ENCODE measurements at places on chromosomes 16 and 17. TPM values are rescaled to one million over a fixed set of nuclear protein-coding genes. Genes with fewer than 3 reads are reported as not detected.
A peak's percentile ranks its signal among the peaks of the same experiment; 100 is the strongest.

DNA sequence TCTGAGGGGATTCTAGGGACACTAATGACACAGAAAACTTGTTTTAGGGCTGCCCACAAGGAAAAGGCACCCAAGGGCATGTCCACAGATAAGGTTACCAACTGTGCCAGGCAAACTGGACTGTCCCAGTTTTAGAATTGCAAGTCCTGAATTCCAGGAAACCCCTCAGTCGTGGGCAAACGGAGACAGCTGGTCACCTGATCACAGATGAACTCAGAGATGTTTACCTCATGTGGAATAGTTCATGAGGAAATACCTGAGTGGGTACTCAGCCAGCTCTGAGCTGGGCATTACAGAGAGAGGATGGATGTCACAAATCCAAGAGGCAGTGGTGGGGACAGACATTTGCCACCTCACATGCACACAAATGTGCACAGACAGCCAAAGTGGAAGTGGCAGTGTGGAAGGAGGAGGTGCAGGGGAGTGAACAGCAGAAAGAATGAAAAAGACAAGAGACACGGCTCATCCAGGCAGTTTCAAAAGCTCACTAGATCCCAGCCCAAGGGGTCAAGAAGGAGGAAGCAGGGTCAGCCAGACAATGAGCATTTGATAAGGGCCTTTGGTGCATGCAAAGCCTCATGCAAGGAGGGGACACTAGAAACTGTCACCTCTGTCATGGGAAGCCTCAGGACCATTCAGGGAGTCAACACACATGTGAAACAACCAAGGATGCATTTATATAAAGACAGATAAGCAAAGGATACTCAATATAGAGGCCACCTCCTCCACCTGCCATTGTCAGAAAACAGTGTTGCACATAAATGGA, 24.8 kb downstream of the TTLL6 start:
- DNase-seq, result peak; percentile 34
- no peaks in the 10 kb centered on the region for H3K36me3 ChIP-seq
- H3K4me1 ChIP-seq, result no peaks in the 10 kb centered on the region
- H3K4me3 ChIP-seq, result no peak overlapping the region
- peaks cover 99% of the 10 kb centered on the region for H3K27me3 ChIP-seq

GRCh38 chr17:77281904-77282367, 141.2 kb downstream of the SEC14L1 start:
- peak overlapping the region; percentile 87 for H3K4me3 ChIP-seq
- peaks cover 27% of the 10 kb centered on the region for H3K27me3 ChIP-seq
- H3K36me3 ChIP-seq, result no peaks in the 10 kb centered on the region
- no peaks in the 10 kb centered on the region for H3K4me1 ChIP-seq
- DNase-seq, result peak; percentile 83

GRCh38 chr16:79784007-79784406, 183.5 kb upstream of the MAF start:
- peaks cover 8% of the 10 kb centered on the region for H3K27me3 ChIP-seq
- H3K4me3 ChIP-seq, result no peak overlapping the region
- no peaks in the 10 kb centered on the region for H3K36me3 ChIP-seq
- H3K27ac ChIP-seq, result no peak overlapping the region
- H3K4me1 ChIP-seq, result no peaks in the 10 kb centered on the region
- DNase-seq, result no peak

- no peaks in the 10 kb centered on the region for H3K36me3 ChIP-seq
- H3K4me3 ChIP-seq, result no peak overlapping the region
- peaks cover 7% of the 10 kb centered on the region for H3K4me1 ChIP-seq
- H3K27ac ChIP-seq, result no peak overlapping the region
Measured at GRCh38 chr17:55452139-55452790, 30.6 kb upstream of the MMD start.

Gene GAS2L2
- total RNA-seq, result 0.09 TPM

All from endodermal cell (in vitro differentiated cells).